ENCODE measurements at places on chromosomes 16 and 17.

- DNase-seq, result no peak
These were observed 2.6 kb upstream of the TSPOAP1 start for GRCh38 chr17:58330997-58331814.

GRCh38 chr17:15194859-15195277, 70.3 kb downstream of the PMP22 start:
- DNase-seq, result no peak

DNA sequence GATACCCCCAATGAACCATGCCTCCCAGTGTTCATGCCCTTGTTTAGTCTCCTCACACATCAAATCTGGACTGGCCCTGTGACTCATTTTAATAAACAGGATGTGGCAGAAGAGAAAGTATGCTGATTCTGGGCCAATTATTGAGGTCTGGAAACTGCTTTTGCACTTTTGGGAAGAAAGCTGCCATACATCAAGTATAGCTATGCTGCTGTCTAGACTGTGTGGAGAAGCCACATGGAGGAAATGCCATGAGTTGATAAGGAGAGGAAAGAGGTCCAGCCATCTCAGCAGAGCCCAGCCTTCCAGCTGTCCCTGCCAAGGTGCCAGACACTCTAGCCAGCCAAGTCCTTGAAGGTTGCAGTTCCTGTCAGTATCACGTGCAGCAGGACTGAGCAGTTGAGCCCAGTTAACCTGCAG, 16.7 kb downstream of the RPRML start:
- DNase-seq, result no peak

DNA sequence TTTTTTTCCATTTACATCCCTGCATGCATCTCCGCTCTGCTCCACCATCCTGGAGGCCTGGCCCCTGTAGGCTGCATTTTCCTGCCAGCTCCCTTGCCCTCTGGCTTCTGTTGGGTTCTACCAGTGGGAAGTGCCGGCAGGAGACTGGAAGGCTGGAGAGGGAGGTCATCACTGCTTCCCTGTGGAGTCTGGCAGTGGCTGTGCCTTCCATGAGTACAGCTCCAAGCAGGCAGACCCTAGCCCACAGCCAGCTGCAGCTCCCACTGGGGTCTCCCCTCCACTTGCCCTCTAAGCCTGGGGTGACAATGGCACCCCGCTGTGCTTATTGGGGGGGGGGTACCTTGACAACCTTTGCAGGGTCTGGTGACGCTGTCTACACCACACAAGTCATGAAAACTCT, 37.3 kb downstream of the MMP15 start:
- DNase-seq, result no peak

- no peak for DNase-seq
These were observed 143.6 kb downstream of the COPRS start for GRCh38 chr17:31715446-31715845.

DNA sequence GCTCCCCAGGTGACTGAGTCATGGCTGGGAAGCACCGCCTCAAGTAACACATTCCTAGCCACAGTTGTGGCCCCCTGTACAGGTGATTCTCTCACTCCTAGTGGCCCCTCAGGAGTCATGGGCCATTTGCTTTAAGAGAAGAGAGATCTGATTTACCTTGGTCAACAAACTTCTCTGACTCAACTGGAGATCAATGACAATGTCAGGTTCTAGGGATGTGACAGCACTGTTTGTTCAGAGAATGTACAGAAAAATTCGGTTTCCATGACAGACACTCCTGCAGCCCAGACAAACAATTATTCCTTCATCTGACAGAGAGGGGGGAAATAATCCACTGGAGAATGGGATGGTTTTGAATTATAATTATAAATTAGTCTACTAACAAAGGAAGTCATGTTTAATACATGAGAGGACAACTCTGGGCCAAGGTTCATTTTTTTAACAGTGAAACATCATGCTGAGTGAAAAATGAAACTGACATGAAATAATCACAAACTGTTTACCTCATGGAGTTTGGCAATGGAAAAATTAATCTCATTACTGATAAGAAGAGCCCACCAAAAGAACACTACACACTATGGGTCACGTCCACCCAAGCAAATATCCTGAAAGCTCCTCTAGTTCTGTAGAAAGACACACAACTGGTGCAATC, 9.7 kb downstream of the ERN1 start:
- DNase-seq, result no peak

DNA sequence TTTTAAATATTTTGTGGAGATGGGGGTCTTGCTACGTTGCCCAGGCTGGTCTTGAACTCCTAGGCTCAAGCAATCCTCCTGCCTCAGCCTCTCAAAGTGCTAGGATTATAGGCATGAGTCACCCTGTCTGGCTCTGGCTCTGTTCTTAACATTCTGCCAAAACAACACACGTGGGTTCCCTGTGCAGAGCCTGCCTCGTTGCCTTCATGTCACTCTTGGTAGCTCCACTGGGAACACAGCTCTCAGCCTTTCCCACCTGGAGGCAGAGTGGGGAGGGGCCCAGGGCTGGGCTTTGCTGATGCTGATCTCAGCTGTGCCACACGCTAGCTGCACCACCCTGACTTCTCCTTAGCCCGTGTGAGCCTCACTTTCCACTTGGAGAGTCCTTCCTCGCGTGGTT, 19.3 kb downstream of the CRISPLD2 start:
- no peak for DNase-seq

DNA sequence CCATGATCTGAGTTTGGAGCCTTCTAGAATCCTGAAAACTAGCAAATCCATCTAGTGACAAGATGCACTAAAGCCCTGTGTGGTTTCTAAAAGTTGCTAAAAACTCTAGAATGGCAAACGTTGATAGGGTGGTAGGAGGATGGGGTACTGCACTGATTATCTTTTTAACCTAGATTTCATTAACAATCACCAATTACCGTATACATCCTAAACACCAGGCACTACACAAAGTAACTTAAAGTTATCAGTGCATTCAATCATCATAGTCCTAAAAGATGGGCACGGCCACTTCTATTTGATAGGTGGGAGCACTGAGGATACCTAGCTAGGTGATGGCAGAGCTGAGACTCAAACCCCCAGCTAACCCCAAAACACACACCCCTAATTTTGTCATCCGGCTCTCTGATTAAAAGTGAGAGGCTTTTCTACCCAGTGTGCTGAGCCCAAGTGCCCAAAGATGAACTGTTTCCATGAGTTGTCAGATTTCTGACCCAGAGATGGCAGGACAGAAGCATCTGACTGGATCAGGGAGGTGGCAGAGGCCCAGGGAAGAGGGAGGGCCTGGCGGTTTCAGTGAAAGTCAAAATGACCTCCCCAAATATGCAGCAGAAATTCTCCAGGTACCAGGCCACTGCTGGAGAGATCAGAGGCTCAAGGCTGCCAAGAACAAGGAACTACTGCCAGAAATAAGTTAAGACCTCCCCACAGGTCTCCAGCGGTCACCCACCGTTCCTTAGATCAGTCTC, 396.8 kb downstream of the SOX9 start:
- DNase-seq, result no peak

GRCh38 chr17:30318155-30318554, 15.7 kb downstream of the TMIGD1 start:
- DNase-seq, result no peak

GRCh38 chr16:21084631-21085225, 65.9 kb downstream of the DNAH3 start:
- DNase-seq, result no peak

DNA sequence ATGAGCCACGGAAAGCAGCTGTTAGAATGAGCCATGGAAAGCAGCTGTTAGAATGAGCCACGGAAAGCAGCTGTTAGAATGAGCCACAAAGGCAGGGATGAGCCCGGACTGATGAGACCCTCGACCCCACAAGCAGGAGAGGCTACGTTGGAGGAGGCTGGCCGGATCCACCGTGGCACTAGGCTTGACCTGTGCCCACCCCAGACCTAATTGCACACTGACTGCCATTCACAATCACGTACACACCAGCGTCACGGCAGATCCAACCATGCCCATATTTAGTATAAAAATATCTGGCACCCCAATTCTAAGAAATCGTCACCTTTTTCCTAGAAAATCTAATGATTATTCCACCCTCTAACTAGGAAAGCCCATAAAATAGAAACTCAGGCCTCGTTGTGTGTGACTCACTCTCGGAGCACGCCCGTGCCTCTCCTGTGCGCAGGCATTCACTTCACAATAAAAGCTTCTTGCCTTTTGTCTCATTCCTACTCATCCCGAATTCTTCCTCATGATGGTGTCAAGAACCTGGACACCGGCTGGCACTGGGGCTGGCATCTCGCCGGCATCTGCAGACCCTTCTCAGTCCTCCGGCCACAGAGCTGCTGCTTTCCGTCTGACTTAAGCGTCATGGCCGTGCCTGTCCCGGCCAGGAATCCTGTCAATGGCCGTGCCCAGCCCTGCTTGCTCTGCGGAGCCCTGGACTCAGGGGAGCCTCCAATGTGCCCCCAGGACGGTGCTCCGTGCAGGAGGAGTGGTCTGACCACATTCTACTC, 5.5 kb upstream of the SECTM1 start:
- no peak for DNase-seq

DNA sequence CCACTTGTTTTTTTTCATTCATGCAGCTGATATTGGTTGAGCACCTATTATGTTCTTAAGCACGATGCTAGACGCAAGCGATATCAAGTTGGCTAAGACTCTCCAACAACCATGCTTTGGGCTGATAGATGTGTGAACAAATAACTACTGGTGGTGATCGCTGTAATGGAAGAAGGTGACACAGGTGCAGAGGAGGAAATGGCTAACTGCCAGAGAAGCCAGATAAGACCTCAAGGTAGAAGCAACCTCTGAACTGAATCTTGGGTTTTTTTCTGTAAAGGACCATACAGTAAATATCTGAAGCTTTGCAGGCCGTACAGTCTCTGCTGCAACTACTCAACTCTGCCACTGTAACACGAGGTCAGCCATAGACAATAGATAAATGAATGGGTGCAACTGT, 97.9 kb downstream of the C17orf67 start:
- no peak for DNase-seq

GRCh38 chr17:45171338-45172231, 9.9 kb downstream of the HEXIM2 start:
- DNase-seq, result no peak

GRCh38 chr17:79039886-79040285, 15.9 kb downstream of the C1QTNF1 start:
- no peak for DNase-seq

DNA sequence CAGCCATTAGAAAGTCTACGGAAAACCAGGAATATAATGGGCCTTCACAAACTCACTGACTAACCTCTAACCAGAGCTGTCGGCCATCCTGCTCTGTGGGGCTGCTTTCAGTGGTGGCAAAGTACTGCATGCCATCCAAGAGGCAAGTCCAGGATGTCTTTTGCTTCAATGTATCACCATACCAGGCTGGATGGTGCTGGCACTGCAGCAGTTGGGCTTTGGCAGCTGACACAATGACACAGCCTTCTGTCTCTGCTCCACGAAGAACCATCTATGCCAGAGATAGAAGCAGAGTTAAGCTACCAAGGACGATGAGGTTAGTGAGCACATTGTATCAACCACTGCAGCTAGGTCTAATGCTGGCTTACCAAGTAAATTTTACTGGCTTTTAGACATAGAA, 9.7 kb upstream of the RSKR start:
- no peak for DNase-seq

DNA sequence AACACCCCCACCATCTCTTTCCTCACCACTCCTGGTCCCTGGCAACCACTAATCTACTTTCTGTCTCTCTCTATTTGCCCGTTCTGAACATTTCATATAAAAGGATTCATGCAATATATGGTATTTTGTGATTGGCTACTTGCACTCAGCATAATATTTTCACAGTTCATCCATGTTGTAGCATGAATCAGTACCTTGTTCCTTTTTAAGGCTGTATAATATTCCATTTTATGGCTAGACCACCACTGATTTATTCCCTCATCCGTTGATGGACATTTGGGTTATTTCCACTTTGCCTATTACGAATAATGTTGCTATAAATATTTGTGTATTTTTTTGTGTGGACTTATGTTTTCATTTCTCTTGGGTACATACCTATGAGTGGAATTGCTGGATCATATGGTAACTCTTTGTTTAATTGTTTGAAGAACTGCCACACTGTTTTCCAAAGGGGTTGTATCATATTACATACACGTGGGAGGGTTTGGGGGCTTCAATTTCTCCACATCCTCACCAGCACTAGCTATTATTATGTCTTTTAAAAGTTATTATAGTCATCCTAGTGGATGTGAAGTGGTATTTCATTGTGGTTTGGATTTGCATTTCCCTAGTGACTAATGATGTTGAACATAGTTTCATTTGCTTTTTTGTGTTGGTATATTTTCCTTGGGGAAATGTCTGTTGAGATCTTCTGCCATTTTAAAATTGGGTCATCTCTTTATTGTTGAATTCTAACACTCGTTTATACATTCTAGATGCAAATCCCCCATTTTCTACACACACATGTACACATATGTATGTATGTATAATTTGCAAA, 26.3 kb downstream of the SEC14L5 start:
- DNase-seq, result no peak

DNA sequence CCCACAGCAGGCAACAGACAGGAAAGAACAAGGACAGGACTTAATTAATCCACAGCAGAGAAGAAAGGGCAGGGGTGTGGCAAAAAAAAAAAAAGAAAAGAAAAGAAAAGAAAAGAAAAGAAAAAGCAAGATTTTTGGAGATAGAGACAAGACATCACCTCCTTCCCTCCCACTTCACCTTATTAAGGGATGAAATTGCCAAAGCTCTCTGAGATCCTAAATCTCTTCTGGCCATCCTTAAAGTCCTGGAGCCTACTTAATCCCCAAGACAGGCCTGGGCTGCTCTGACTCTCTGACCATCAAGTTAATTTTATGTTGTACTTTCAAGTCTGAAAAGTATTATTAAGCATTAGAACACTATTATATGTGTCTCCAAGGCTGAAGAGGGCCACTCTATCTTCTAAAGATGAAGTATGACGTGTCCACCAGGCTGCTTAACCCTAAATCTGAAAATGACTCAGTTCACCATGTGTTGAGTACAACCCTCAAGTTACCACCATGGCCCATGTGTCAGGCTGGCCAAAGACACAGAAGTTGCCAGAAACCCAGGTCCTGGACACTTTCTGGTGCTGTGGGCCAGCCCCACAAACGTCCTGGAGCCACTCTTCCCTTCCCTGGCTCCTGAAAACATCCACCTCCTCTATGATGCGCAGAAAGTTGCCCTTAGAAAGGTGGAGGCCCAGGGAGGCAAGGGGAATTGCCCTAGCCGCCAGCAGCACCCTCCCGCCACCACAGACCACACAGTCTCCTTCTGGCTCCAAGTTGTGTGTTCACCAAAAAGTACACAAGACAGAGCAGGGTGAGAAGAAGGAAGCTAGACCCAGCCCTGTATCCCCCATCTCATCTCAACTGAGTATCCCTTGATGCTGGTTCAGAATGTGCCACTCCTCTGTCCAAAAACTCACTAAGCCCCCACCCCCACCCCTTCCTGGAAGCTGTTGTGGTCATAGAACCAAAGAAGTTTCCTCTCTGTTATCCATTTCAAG, 2.7 kb downstream of the SOCS1 start:
- no peak for DNase-seq

- DNase-seq, result no peak
These were observed 53.4 kb downstream of the PIMREG start for GRCh38 chr17:6497496-6498221.

- no peak for DNase-seq
These were observed 5.3 kb upstream of the WDR24 start for GRCh38 chr16:695355-696089.

- DNase-seq, result no peak
These were observed 280.9 kb upstream of the RBFOX1 start for GRCh38 chr16:7051591-7052349.

Measured in progenitor cell of endocrine pancreas (in vitro differentiated cells).